NCI-H1930 (cell line): ENCODE measurements at places on chromosomes 12 and 14.

DNA sequence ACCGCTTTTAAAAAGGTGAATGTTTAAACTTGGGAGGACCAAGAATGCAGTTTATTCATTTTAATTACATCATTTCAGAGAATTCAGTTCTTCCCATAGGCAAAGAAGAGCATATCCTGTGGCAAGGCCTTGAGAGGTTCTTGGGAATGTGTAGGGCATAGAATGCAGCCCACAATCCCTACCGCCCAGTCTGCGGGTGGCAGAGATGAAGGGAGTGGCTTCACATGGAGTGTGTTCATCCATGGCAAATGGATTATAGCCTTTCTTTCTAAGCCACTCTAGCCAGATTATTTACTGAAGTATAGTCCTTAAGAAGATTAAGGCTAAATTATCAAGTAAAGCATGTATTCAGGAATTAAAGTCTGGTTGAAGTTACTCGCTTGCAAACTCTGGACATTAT, 97.4 kb downstream of the TSPAN8 start:
- no peak for DNase-seq

DNA sequence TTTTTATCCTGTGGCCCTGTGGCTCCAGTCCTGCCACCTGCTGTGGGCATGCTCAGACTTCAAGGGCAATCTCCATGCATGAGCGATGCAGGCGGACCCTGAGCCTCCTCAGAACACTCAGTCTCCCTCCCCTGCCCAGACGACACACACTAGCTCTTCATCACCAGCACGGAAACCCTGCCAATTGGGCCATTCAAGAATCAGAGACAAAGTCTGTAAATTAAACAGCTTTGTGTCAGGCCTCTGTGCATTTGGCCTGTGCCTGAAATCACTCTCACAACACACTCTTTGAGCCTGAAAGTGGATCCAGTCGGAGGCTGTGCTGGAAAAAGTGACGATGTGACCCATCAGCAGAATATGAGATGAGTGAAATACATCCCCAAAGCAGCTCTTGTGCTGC, 12.5 kb downstream of the POU6F1 start:
- DNase-seq: no peak

GRCh38 chr12:112705037-112705632, 86.4 kb upstream of the RPH3A start:
- DNase-seq: no peak

GRCh38 chr14:92109490-92109889, 3.1 kb upstream of the ATXN3 start:
- no peak for DNase-seq

- no peak for DNase-seq
Measured at GRCh38 chr14:31205681-31206535, 1.7 kb downstream of the HECTD1 start.

- no peak for DNase-seq
Measured at GRCh38 chr14:89842837-89843236, 111.7 kb downstream of the EFCAB11 start.
